ENCODE measurements at places on chromosomes 11 and 22.
A peak's percentile ranks its signal among the peaks of the same experiment; 100 is the strongest.

DNA sequence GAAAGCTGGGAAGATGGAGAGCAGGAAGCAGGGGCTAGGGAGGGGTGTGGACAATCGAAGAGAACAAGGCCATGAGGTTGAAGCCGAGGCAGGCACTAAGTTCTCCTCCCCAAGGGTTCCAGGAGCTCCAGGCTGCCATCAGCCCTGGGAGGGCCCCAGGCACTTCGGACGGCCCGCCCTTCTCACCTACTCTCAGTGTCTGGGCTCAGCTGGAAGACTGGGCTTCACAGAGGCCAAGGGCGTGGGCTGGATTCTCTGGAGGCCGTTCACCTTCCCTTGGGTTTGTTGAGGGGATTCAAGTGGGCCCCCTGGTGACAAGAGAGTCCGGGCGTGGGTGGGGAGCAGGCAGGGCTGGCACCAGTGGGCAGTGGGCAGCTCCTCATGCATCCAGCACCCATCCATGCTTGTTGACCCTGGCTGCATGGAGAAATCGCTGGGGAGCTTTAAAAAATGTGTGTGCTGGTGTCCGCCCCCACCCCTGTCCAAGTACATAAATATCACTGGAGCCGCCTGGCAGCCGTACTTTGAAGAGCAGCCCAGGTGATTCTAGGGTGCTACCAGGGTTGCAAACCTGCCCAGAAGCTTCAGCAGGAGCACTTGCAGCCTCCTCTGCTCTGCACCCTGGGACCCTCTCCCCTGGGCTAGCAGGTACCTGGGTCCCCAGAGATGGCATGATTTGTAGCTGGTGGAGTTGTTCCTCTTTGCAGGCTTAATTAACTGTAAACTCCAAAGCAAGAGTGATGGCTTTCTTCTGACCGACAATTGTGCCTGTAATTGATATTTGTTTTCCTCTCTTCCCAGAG lies 74.3 kb downstream of the RTL6 start:
- DNase-seq, result no peak

- DNase-seq, result no peak
These were observed 1.9 kb upstream of the LTBP3 start for GRCh38 chr11:65559951-65560537.

- DNase-seq, result no peak
These were observed 20.8 kb downstream of the BBOX1 start for GRCh38 chr11:27061461-27061821.

GRCh38 chr11:119181677-119182412 lies 3.4 kb upstream of the NHERF4 start:
- DNase-seq, result no peak

DNA sequence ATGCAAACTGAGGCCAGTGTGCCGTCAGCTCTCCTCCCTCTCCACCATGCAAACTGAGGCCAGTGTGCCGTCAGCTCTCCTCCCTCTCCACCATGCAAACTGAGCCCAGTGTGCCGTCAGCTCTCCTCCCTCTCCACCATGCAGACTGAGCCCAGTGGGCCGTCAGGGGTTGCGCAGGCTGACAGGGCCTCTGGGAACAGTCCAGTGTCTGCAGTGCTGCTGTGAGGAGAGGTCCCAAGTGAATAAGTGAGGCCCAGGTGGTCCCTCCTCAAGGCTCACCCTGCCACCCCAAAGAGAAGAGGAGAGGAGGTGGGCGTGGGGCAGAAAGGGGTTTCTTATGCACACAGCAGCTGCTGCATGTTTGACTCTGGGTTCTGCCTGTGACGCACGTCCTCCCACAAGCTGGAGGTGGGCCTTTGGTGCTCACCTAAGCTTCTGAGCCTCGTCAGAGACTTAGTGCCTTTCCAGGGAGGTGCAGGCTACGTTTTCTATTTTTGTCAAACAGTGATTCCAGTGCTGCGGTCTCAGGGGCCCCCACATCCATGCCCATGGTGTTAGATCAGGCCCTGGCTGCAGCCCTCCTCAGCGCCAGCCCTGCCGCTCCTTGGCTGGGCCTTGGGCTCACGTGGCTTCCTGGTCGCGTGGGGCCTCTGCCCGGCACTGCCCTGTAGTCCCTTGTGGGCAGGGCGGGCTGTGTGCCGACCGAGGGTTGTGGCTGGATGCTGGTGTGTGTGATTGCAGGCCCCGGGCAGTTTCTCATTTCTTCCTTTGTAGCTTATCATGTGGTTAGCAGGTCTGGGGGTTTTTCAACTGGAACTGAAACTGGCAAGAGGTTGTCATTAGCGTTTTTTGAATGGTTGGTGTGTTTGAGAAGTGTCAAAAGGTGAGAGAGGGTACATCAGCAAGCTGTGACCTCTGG lies 7.1 kb downstream of the TPCN2 start:
- DNase-seq, result peak; percentile 44

- no peak for DNase-seq
These were observed 36.5 kb upstream of the MOB2 start for GRCh38 chr11:1523077-1523476.

DNA sequence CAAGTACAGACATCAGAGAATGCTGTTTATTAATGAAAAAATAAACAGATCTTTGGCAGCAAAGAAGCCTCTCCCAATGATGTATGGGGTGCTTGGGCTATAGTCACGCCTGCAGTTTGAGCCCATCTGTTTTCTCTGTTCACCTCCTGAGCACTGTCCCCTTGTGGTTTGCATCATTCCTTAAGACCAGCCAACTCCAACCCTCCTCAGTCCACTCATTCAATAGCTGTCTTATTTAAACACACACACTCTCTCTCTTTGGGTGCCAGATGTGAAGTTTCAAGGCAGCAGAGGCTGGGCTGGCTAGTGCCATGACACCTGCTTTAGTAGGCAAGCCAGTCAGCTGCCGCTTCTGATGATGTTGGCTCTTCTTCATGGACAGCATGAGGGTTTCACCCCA lies 58.1 kb downstream of the POLD3 start:
- no peak for DNase-seq

GRCh38 chr11:128715691-128716561 lies 22.1 kb downstream of the FLI1 start:
- no peak for DNase-seq

DNA sequence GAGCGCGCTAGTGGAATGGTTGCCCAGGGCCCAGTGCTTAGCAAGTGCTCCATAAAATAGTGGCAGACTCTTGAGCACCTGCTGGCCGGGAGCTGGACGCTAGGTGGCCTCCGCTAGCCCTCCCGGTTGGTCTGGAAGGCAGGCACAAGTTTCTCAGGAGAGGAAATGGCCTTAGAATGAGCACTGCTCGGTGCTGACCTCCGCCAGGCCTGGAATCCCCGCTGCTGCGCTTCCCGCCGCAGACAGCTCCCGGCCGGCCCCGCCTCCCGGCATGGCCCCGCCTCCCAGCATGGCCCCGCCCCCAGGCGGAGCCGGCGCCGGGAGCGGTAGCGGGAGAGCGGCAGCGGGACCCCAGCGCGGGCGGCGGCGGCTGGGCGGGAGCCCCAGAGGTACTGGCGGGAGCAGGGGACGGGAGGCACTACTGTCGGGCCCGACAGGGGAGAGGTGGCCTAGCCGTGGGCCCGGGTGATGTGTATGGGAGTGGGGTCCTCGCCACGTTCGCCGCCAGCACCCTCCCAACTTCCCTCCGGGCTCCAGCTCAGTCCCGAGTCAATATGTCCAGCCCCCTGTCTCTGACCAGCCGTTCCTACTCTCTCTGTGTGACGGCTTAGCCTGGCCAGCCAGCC lies at the start of gene SIPA1:
Gene SIPA1 (plus strand): TSS at position 308 of the 626 bp plus-strand sequence. CDS start 2,821 bp downstream, outside the sequence.
- DNase-seq, result no peak

DNA sequence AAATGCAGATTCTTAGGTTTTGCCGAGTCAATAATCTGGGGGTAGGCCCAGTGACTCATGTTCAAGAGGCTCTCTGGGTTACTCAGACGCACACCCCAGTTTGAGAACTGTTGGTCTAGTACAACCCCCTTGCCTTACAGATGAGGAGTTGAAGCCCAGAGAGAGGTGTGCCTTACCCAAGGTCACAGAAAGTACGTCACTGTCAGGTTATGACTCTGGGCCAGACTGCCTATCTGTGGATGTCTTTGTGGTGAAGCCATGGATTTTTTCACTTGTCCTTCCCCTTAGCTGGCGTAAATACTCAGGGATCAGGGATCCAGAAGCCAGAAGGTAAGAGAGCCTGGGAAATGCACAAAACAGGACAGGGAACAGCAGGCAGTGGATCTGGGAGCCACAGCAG lies 25.2 kb upstream of the NECTIN1 start:
- DNase-seq, result no peak

DNA sequence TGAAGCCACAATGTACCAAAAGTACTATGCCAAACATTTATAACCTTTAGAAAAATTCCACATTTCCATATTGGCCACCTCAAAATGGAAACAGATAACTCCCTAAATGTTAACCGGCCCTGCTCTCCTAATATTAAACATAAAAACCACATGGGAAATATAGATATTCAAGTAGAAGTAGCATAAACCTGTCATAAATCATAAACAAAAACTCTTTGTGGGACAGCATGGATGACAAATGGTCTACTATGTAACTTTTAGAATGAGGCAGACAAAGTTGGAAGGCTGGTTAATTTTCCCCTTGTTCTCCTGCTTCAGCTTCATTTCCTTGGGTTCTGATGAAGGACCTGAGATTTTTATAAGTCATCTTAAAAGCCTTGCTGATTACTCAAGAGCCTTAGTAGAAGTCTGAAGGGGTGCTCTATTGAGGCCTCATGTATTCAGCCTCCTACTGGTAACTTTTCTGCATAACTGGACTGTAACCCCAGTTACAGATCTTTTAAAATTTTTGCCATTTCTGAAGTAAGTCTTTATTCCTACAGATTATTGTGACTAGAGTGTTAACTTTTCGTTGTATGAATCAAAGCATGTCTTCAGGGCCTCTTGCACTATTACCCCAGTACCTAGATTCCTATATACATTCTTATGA lies 116.4 kb downstream of the STIM1 start:
- DNase-seq, result no peak

- no peak for DNase-seq
These were observed 10.4 kb downstream of the OR52E6 start for GRCh38 chr11:5831196-5831829.

DNA sequence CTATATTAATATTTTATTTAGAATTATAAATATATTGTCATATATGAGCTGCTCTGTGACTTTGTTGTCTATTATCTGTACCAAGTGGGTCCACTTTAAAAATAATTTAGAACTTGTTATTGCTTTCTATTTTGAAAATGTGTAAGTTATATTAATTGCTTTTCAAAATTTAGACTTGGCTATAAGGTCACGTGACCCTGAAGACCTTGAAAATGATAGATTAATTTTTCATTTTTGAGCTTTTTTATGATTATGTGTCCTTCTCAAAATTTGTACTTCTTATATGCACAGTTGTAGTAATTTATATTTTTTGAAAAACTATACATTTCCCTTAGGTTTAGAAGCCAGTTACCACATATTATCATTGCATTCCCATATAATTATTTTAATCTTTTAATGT lies 697.0 kb upstream of the ANO5 start:
- no peak for DNase-seq

DNA sequence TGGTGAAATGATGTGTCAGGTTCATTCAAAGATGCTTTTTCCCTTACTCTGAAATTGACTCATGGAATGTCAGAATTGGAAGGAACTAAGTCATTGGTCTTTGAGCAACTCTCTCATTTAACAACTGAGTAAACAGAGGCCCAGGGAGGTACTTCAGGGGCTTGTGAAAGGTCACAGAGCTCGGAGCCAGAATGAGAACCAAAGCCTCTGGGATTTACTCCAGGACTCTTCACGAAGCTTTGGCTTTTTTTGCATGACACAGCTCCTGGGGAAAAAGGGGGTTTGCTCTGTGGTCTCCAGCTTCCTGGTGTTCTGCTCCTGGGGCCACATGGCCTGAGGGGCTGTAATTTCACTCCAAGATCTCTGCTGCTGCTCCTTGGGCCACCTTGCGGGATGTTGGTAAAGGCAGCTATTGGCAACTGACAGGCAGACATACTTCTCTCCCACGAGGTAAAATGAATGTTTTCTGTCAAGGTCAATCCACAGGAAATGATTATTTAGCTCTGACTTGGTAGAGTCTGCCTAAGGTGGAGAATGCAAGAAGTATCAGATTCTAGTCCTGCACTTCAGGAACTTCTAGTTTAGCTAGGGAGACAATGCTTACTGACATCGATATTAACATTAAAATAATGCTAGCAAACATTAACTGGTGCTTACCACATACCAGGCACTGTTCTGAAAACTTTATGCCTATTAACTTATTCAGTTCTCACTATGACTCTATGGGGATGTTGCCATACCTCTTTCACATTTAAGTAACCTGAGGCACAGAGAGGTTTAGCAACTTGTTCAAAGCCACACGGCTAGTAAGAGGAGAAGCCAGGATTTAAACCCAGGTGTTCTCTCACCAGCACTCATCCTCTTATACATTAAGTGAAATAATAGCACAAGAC lies 16.1 kb downstream of the PKNOX2 start:
- no peak for DNase-seq

Data from stimulated activated CD8-positive, alpha-beta memory T cell treated with anti-CD3 and anti-CD28 coated beads, Interleukin-7, amount 100 ng/mL, for 48 hours (primary cell).